NCI-H2081 treated with DMSO at 0.1 percent for 48 hours (cell line): ENCODE measurements at places on chromosomes 1 and 21.

- no peak for DNase-seq
Measured at GRCh38 chr1:242184955-242185354, 186.1 kb upstream of the MAP1LC3C start.

GRCh38 chr1:215241451-215241850, 158.9 kb downstream of the KCNK2 start:
- no peak for DNase-seq

GRCh38 chr1:227136210-227136820, 182.0 kb downstream of the CDC42BPA start:
- DNase-seq = no peak

DNA sequence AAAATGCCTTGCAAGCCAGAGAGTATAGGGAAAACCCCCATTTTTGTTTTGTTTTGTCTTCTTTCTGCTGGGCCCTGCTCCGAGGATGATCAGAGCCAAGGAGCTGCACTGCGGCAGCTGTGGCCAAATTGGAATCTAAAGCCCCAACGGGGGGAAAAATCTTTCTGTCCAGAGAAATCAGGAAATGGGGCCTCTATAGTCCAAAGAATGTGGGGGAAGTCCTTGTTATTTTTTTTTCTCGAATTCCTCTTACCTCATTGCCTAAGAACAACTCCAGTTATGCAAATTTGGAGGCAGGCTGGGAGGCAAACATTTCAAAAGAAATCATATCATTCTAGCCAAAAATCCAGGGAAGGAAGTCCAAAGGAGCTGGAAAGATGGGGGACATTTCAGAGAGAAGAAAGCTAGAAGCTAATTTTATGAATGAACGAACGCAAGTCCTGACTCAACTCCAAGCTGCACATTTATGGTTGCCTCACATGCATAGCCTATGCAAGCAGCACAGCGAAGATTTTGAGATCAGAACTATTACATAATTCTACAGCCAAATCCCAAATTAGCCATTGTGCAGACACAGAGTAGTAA, 263.2 kb downstream of the KCTD3 start:
- DNase-seq = no peak

GRCh38 chr1:214570442-214570841, 19.0 kb upstream of the PTPN14 start:
- DNase-seq = no peak

GRCh38 chr21:22703521-22703920, 1705.3 kb downstream of the NCAM2 start:
- no peak for DNase-seq

- no peak for DNase-seq
Measured at GRCh38 chr1:41490911-41491310, 6.4 kb upstream of the EDN2 start.

- DNase-seq = no peak
Measured at GRCh38 chr21:46008893-46009621, 27.5 kb downstream of the COL6A1 start.

DNA sequence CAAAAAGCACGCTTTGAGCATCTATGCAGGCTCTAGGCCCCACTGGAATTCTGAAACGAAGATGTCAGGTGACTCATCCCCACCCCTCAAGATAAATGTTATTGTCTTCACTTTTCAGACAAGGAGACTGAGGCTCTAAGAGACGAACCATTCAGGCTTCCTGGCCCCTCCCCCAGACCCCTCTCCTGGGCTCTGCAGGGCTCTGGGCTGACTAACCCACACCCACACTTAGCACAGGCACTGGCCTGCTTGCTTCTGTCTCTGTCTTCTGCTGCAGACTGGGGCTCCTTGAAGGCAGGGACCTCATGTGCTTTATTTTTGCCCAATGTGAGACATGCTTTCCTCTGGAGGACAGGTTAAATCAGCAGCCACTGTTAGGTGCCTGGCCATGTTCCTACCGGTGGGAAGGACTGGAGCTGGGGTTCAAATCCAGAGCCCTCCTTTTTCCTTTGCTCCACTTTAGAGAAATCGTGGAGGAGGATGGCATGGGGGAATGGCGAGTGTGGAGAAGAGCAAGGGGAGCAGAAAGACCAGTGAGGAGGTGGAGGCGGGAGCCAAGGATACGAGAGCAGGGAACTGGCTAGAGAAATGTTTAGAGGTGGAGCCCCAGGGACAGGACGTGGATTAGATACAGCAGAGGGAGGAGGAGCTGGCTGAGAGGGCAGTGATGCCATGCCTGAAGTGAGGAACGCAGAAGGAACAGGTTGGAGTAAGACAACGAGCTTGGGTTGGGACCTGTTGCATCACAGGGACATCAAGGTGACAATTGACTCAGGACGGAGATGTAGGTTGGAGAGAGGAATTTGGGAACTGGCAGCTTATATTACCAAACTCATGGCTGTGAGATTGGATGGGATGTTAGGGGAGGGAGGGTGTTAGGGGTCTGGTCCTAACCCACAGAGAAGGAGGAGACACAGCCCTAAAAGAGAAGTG, 1.7 kb downstream of the TMEM125 start:
- DNase-seq = no peak
